ENCODE measurements at places on chromosomes 2 and 18. TPM values are rescaled to one million over a fixed set of nuclear protein-coding genes. Genes with fewer than 3 reads are reported as not detected.

- no peak for DNase-seq
Measured at GRCh38 chr2:58535182-58535581, 294.1 kb upstream of the FANCL start.

- DNase-seq = no peak
Measured at GRCh38 chr2:37794717-37795116, 123.3 kb upstream of the CDC42EP3 start.

DNA sequence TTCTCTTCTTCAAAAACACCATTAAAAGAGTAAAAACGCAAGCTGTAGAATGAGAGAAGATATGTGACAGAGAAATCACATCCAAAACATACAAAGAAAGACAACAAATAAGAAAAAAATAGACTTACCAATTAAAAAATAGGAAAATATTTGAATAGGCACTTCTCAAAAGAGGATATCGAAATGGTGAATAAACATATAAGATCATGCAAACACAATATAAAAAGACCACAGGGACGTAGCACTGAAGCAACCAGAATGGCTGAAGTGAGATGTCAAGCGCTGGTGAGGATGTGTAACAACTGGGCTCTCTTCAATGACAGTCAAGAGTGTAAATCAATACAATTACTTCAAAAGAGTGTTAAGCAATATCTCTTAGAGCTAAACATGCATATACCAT is 202.3 kb downstream of the ZBTB7C start:
- no peak for DNase-seq

DNA sequence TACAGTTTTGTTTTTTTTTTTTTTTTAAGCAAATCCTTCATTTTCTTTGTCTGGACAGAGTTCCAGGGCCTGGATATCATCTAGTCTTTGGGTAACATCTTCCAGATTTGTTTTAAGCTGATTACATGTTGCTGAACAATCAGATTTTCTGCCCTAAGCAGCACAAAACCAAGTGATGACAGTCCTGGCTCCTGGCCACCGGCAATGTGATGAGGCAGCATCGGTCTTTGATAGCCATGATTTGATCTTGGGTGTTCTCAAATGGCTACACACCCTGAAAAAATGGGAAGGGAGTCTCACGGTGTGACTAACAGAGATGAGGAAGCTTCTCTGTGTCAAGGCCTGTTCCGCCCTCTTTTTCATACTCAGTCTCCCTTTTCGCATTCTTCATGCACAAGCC is 708.6 kb upstream of the ZEB2 start:
- DNase-seq = peak; percentile 49

GRCh38 chr18:75742516-75742915 is 315.0 kb upstream of the SMIM21 start:
- no peak for DNase-seq

DNA sequence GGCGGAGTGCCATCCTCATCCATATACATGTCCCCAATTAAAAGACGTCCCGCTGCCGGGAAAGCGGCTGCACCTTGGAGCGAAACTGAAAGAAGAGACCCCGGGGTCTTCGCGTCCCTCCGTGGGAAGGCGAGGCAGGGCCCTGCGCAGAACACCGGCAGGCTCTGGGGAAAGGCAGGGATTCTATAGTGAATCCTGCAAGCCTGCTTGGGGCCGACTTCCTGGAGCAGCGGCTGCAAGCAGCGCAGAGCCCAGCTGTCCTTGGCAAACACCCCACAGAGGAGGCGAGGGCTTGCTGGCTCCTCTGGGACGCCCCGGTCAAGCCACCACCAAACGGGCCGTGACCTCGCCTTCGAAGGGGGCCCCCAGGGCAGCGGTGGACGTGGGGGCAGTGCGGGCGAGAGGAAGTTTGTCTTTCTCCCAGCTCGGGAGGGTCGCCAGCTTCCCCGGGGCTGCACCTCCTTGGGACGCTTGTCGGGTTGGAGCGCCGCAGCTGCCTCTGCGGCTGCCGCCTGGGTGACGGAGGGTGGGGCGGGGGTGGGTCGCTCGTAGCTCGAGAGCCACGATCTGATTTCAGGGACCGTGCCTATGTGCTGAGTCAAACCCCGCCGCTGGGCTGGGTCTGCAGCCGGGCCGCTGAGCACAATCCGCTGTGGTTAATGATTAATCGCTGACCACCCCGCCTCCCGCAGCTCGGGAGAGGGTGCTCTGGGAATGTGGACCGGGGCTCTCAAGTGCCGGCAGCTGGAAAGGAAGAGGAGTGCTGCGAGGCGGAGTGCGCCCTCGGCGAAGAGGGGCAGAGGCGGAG is 486 bp upstream of the GPR39 start:
- peak; percentile 40 for DNase-seq

ALPG gene
- total RNA-seq = not detected

GATA6 gene
- 19.1 TPM for total RNA-seq

CXCR1 gene
- 0.65 TPM for total RNA-seq
